ENCODE measurements at places on chromosomes 11 and 22.

GRCh38 chr11:61879152-61879551 is 12.2 kb downstream of the FADS3 start:
- DNase-seq = no peak

GRCh38 chr11:110446061-110446460 is 16.3 kb downstream of the FDX1 start:
- no peak for DNase-seq

- no peak for DNase-seq
These were observed 19.8 kb upstream of the FJX1 start for GRCh38 chr11:35598254-35599125.

GRCh38 chr11:80727315-80727714 is 1286.5 kb upstream of the TENM4 start:
- DNase-seq = peak; percentile 3

All from G401 (cell line).